ENCODE measurements at places on chromosomes 5 and 9.

GRCh38 chr9:114696814-114697544 is 15.0 kb upstream of the TEX48 start:
- no peak for DNase-seq

DNA sequence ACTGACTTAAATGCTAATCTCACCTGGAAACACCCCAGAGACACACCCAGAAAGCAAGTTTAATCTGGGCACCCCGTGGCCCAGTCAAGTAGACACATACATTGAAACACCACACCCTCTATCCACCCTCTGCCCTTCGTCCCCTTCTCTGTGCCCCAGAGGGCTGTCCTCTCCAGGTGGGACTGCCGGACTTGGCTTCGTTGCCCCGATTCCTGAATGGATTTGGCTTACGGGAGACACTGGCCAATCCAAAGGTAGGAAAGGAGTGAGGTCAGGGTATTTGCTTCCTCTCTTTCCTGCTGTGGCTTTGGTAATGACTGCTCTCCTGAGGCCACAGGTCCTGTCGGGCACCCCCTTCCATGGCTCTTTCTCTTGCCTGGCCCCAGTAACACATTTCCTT is 25.2 kb upstream of the COL27A1 start:
- DNase-seq: no peak

DNA sequence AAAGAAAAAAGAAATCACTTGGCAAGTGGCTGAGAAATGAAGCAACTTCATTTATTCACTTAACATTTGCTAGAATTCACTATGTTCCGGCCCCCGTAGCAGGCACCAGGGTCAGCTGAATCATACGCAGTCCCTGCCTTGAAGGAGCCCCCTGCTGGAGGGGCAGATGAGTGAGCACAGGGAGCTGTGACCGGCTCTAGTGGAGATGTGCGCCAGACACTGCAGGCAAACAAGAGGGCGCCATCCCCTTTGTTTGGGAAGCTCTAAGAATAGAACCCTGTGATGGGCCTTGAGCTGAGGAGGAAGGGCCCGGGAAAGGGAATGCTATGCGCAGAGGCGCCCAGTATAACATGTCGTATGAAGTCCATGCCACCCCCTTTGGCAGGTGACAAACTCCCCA is 20.2 kb upstream of the RPL26L1 start:
- no peak for DNase-seq

DNA sequence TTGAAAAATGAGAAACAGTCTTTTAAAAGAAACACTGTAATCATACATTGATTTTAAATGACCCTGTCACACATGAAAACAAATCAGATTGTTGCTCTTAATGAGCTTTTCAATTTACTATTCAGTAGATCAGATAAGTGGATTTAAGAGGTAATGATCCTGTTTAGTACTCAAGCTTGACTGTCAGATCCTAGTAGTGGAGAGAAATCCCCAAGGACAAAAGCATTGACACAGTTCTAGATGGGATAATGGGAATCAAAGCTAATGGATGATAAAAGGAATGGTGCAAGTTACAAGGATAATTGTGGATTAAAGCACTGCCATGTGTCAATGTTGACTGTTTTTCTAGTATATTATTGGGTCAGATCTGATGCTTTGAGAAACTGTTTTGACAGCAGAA is 142.3 kb upstream of the TLX3 start:
- no peak for DNase-seq

GRCh38 chr5:140553657-140554056 is 3.6 kb downstream of the SRA1 start:
- no peak for DNase-seq

GRCh38 chr5:147966326-147966725 is 60.0 kb upstream of the C5orf46 start:
- DNase-seq: no peak

- no peak for DNase-seq
Observed at GRCh38 chr5:51018423-51018822, 352.0 kb downstream of the PARP8 start.

DNA sequence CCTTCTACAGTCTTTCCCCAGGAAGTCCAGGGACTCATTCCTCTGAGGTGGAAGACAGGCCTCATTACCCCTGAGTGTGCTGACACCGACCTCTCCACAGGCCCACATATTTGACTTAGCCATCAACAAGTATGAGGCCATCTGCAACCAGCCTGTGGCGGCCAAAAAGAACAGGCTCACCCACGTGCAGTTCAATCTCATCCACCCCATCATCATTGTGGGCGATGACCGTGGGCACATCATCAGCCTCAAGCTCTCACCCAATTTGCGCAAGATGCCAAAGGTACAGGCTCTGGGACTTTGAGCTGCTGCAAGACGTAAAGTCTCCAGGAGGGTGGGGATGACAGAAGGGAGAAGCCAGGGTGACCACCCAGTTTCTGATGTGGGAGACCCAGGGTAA is 5.6 kb downstream of the ENHO start:
- no peak for DNase-seq

- DNase-seq: no peak
Observed at GRCh38 chr5:138448481-138449398, 9.9 kb downstream of the REEP2 start.

Measured in right hindlimb (tissue), 1 donor.